ENCODE measurements at places on chromosomes 4 and X.

- no peak for DNase-seq
Measured at GRCh38 chr4:96375367-96375766, 535.5 kb downstream of the PDHA2 start.

- DNase-seq = no peak
Measured at GRCh38 chrX:109831326-109831985, 98.4 kb upstream of the ACSL4 start.

DNA sequence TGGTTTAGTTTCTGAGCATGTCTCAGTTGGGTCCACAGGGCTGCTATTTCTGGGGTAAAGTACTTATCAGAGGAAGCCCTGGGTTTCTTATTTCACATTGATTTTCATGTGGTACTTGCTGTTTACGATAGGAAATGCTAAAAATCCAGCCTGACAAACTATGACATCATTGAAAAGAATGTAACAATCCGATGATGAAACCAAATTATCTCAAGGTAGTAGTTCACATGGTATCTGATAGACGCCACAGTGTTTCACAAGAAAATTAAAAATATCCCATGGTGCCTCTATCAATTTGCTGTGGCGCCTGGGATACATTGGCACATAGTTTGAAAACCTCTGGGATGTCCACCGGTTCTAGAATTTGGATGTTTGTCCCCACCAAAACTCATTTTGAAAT, 418.9 kb upstream of the RPS6KA3 start:
- DNase-seq = no peak

- DNase-seq = no peak
Measured at GRCh38 chr4:141411936-141412335, 191.2 kb downstream of the ZNF330 start.

DNA sequence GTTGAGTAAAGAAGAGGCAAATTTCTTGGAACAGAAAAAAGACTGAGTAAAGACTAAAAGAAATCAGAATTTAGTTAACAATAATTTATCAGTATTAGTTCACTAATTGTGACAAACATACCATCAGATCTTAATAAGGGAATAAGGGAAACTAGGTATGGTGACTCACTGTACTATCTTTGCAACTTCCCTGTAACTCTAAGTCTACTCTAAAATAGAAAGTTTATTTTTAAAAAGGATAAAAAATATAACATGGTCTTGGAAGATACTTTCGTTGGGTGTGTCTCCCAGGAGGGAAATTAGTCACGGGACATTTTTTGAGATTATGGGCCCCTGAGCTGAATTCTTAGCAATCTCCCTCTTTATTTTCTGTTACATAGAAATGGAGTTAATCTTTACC, 97.3 kb downstream of the EMCN start:
- no peak for DNase-seq

GRCh38 chr4:85555206-85555605, 80.3 kb downstream of the ARHGAP24 start:
- DNase-seq = no peak

DNA sequence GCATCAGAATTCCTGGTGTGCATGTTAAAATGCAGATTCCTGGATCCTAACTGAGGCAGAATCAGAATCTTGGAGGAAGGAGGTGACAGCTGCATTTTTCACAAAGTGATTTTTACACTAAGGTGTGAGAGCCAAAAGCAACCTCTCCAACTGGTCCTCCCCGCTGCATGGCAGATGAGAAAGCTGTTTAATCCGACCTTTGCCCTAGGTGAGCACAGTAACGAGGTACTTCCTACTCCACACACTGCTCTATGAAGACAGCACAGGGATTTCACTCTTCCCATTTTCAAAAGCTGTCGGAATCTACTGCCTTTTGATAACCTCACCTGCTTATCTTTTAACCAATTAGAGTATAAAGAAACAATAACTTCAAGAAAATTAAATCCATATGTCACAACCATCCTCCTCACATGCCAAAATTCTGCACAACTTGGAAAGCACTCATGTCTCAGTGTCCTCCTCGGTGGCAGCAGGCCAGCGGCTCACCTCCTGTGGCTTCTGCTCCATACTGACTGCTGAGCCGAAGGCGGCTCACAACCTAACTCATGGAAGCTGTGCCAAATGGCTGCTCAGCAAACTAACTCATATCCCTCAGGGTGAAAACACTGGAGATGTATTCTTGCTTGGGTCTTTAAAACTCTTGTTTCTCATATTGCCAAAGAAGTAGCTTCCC, 3.6 kb downstream of the CASP6 start:
- DNase-seq = no peak

- DNase-seq = no peak
Measured at GRCh38 chrX:17432158-17432557, 57.2 kb downstream of the NHS start.

- DNase-seq = no peak
Measured at GRCh38 chrX:123713434-123713833, 19.4 kb downstream of the THOC2 start.

DNA sequence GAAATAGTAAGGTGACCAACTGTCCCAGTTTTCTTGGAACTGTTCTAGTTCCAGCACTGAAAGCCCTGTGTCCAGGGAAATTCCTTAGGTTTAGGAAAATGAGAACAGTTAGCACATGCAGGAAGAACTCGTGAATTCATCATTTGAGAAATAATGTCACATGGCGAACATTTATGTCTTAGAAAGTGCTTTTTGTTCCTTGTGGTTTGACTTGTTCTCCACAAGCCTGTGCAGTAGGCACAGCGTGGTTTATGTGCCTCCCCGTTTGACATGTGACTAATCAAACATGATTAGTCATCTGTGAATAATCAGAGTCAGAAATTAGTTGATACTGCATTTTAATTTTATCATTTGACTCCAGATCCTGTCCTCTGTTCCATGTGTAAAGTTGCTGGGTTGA, 556.0 kb upstream of the CPEB2 start:
- DNase-seq = no peak

Data from Jurkat, Clone E6-1 (cell line).